ENCODE measurements at places on chromosomes 2 and 18.

DNA sequence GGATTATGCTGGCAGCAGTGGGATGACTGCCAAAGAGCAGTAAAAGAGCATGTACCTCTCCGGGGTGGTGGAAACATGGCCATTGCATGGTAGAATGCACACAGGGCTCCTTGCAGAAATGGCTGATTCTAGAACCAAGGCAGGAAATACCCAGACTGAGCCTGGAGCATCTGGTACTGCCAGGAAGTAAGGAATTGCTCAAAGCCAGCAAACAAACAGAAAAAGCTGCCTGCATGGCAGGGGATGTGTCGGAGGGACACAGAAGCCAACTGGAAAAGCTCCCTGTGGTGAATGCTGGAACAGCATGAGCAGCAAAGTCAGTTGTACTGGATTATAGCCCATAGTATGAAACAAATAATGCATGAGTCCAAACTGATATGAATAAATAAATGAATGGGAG lies 78.0 kb upstream of the NFATC1 start:
- no peak for DNase-seq

- no peak for DNase-seq
Observed at GRCh38 chr2:34652636-34653035, 1053.5 kb upstream of the FAM98A start.

DNA sequence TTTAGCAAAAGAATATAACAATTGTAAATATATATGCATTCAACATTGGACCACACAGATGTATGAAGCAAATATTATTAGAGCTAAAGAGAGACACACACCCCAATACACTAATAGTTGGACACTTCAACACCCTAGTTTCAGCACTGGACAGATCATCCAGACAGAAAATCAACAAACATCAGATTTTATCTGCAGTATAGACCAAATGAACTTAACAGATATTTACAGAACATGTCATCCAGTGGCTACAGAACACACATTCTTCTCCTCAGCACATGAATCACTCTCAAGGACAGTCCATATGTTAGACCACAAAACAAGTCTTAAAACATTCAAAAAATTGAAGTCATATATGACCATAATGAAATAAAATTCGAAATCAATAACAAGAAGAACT lies 22.1 kb upstream of the EVA1A start:
- no peak for DNase-seq

DNA sequence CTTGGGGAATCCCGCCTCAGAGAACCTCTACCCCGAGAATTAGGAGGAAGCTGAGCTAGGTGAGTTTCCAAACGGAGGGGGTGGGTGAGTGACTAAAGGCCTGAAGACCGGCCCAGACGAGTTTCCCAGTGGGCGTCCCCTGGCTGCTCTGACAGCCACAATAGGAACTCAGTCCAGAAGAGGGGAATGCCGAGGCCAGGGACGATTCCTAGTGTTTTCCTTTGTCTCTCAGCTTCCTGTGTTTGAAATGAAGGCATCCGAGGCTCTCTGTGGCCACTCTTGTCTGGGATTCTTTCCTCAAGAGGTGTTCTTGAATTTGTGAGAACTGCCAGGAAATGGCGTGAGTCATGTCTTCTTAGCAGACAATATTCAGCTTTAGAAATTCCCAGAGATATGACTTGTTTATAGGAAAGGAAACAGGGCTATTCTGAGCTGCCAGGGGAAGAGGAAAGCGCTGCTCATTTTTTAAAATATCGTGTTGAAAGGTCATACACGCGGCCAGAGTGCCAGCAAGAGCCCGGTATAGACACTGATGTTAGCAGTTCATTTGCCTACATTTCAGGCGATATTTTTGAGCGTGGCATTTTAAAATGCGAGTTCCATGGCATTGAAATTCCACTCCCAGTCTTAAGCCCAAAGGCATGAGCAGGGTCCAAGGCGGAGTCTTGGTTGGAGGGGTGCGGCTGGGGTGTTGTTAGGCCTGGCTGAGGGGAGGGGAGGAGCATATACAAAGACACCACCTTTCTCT lies 169.1 kb upstream of the KLF7 start:
- DNase-seq: peak; percentile 11

DNA sequence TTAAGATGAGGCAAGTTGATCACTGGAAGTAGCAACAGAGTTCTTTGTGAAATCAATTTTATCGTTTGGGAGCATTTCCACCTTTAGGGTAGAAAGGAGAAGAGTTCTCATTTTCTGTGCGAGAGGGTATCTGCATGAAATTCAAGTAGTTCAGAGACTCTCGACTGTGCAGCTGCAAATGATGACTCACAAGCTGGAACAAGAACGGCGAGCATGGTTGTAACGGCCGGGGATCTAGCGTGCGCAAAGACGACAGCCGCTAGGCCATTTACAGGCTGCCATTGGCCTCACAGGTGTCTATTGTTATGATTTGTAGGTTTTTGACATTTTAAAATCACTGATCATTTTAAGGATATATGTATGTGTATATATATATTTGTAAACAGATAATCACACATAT lies 5.2 kb downstream of the KLHL29 start:
- DNase-seq: no peak

- DNase-seq: no peak
Observed at GRCh38 chr2:75087736-75088135, 111.6 kb downstream of the TACR1 start.

DNA sequence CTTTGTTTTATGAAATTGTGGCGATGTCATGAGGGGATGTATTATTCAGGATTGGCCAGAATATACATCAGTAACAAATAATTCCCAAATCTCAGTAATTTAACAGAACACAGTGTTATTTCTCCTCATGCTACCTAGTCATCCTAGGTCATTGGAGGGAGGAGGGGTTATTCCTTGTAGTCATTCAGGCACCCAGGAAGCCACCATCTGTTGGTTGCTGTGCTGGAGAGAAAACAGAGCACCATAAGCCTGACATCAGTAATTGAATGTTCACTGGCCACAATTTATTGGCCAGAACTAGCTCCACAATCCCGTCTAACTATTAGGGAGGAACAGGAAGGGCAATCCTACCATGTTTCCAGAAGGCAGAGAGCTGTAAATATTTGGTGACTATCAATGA lies 303.5 kb upstream of the CELF4 start:
- no peak for DNase-seq

DNA sequence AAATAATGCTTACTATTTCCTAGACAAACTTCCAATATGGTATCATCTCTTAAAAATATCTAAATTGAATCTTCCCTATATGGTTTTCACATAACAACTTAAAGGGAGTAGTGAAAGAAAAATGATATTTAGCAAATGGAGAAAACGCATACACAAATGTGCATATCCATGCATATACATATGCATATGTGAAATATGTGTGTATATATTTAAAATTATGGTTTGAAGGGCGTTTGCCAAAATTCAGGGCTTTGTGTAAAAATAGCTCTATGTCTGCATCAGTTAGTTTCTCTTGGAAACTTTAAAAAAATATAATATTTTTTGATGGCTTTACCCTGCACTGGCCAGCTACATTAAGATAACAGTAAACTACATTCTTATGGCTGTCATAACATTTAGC lies 986.7 kb downstream of the BCL11A start:
- no peak for DNase-seq

GRCh38 chr2:179261151-179261825 lies 3.3 kb downstream of the SESTD1 start:
- DNase-seq: no peak

GRCh38 chr2:133098787-133099186 lies 428.8 kb upstream of the LYPD1 start:
- DNase-seq: no peak

GRCh38 chr2:199228887-199229819 lies 228.6 kb downstream of the SATB2 start:
- no peak for DNase-seq

- DNase-seq: no peak
Observed at GRCh38 chr18:24499814-24500213, 39.4 kb downstream of the HRH4 start.

DNA sequence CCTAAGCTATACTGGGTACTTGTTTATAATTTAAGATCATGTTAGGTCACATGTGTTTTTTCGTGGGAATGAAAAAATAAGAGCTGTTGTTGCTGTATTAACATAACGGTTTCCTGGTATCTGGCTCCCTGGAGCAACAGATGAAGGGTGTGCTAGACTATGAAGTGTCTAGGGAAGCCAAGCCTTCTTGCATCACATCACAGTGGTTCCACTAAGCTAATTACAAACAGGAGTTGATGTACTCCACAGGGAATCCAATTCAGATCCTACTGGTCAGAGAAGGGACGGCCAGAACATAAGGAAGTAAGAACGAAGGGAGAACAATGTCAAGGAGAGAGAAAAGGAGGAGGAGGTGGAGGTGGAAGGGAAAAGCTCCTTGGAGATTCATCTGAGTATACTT lies 193.0 kb upstream of the CYP26B1 start:
- no peak for DNase-seq

DNA sequence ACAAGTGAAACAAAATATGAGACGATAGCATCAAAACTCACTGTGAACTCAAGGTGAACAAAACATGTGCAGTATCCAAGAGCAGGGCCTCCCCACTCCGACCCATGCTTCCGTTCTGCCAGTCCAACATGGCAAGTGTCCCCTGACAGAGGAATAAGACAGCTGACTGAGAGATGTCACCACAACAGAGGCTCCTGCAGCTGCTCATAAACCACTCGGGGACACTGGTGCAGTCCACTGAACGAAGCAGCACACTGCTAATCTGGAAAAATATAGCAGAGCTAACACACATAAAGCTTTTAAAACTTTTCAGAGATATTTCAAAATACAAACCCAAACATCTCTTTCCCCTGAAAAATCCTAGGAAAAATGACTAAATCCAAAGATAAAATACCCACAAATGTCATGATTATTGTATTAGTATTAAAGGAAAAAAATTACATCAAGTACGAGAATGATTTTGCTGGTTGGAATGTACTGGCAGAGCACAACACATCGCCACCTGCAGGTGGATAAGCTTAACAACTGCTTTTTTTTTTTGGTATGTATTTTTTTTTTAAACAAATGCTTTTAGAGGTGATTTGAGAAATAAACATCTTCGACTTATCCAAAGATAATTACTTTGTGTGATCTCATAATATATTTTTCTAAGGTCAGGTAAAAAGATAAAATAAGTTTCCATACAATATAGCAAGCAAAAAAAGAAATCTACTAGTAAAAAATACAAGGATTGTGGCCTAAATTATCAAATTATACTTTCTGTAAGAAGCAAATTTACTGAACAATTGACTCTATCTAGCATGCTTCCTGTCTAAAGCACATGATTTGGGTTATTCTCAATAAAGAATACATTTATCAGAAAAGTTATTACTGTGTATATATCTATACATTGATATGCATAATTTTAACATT lies 18.6 kb downstream of the THADA start:
- DNase-seq: no peak

- no peak for DNase-seq
Observed at GRCh38 chr18:32918692-32919250, 145.9 kb upstream of the KLHL14 start.

- no peak for DNase-seq
Observed at GRCh38 chr2:50273003-50273402, 758.9 kb downstream of the NRXN1 start.

GRCh38 chr2:105911425-105911824 lies 166.7 kb downstream of the NCK2 start:
- no peak for DNase-seq

DNA sequence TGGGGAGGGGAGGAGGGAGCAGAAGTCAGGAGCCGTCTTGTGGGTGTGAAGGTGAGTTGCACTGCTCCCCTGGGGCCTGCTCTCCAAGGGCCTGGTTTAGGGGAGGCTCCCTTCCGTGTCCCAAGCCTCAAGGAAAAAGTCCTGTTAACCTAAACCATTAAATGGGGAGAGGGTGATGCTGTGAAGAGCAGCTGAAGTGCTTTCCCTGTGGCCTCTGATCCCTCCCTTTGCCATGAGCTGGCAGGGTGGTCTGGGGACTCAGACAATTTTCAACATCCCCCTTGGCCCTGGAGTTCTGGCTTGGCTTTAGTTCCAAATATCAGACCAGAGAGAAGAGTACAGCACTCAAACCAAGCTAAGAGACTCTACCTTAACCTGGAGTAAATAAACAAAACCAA lies 692 bp upstream of the POMC start:
- DNase-seq: no peak

GRCh38 chr2:213733893-213734292 lies 449.6 kb downstream of the SPAG16 start:
- DNase-seq: no peak

DNA sequence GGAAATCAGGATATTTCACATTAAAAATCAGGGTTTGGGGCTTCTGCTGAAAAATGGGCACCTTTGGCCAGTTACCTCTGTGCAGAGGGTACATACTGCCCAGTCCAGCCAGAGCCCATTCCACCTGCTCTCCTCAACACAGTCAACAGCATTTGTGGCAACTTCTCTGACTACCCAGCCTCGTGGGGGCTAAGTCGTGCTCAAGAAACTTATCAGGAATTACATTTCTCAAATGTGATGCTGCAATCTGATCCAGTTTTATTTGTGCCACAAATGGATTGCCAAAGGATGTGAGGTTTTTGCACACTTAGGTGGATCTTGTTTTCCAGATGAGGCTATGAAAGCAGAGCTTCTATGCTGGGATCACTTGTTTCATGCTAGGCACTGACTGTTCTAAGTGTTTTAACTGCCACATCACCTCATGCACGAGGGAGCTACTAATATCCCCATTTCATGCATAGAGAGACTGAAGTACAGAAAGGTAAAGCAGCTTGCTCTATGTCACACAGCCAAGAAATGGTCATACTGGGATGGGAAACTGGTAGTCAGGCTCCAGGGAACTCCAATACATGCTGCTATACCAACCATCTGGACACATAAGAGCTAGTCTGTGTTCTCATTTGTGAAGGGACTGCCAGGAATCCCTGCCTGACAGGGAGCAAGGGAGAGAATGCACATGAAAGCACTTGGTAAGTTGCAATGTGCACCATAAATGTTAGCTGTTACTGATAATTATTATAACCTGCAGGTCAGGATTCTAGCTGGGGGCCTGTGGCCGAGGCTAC lies 89.0 kb upstream of the HK2 start:
- DNase-seq: no peak

- no peak for DNase-seq
Observed at GRCh38 chr2:119431976-119432850, 559 bp downstream of the TMEM37 start.

DNA sequence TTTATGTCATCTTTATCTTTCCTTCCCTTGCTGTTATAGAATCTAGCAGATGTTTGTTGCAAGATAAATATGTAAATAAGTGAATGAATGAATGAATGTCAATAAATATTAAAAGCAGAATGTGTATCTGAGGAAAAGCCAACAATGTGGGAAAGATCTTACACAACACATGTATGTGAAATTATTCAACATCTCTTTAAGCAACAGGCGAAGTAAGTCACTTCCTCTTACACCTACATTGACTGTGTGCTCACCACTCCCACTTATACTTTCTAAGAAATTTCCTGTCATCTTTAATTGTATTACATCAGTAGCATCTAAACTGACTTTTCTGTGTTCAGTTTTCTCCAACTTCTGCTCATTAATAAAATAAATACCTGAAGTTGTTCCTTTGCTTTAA lies 43.0 kb downstream of the RAD51AP2 start:
- no peak for DNase-seq

DNA sequence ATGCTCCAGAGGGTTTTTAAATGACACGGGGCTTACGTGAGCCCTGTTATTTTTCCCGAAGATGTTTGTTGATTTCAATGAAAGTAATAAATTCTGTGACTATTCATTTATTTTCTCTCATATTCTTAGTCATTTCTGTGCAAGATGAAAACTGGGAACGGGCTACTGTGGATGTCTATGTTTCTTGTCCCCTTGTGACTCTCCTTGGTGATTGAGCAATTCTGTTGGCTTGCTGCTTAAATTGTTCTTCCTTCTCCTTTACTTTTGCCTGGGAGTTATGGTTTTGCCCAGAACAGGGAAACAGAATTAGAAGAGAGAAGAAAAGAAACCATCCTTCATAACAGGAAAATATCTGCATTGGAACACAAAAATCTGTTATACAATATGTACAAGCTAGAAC lies 508.2 kb upstream of the DSEL start:
- no peak for DNase-seq

All from activated T-cell treated with anti-CD3 and anti-CD28 coated beads, Interleukin-2, amount 50 U/mL, for 4 hours (primary cell).